ENCODE measurements at places on chromosomes 13 and 19.

GRCh38 chr19:47633517-47633916 lies 24.6 kb downstream of the BICRA start:
- DNase-seq: no peak

DNA sequence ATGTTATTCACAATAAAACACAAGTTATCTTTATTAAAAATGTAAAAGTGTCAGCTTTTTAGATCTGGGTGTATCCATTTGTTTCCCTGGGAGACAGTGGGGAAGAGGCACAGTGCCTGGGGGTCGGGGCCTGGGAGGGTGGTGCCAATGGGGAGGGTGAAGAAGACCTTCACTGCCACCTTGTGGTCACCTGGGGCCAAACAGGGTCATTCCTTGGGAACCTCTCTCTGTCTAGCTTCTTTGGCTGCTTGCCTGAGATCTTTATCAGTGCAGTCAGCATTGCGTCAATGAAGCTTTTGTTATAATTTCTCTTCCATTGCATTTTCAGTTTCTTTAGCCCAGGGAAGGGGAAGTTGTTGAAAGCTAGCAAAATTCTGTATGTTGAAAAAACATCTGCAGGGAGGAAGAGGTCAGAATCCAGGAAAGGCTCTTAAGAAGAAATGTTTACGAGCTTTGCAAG lies 39.1 kb downstream of the PCDH8 start:
- no peak for DNase-seq

DNA sequence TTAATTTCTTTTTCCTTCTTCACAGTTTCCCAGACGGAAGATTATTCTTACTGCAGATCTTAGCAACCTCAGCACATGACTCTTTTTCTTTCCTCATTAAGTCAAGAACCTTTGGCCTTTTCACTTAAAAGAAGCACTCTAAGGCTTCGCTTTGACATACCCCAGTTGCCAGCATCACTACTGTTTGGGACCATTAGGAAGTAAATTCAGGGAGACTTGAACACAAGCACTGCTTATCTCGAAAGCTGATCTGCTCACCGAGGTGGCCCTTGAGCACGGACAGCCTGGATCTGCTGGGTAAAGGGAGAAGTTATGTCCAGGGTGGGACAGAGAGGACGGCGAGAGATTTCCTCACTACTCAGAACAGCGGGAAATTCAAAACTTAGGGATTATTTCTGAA lies 151.4 kb upstream of the RNF113B start:
- DNase-seq: no peak

DNA sequence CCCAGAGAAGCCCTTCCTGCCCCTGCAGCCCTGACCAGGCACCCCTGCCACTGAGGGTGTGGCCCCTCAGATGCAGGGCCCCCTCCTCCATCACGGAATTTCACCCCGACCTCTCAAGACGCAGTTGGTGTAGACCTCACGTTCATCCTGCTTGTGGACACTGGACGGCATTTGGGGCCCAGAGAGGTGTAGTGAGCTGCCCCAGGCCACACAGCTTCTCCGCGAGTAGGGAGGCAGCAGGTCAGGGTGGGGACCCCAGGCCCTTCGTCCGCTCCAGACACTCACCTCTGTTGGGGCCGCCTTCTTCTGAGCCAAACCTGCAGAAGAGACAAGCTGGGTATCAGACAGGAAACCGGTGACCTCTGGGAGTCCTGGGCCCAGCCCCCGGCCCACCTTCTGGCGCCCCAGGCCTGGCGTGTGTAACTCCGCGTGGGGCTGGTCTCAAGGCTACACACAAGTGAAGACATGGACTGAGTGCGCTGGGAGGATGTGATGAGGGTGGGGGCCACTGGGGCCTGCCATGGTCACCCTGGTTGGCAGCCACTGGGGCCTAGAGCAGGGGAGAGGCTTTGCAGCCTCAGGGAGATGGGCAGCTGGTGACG lies 33.1 kb downstream of the PIP5K1C start:
- no peak for DNase-seq

DNA sequence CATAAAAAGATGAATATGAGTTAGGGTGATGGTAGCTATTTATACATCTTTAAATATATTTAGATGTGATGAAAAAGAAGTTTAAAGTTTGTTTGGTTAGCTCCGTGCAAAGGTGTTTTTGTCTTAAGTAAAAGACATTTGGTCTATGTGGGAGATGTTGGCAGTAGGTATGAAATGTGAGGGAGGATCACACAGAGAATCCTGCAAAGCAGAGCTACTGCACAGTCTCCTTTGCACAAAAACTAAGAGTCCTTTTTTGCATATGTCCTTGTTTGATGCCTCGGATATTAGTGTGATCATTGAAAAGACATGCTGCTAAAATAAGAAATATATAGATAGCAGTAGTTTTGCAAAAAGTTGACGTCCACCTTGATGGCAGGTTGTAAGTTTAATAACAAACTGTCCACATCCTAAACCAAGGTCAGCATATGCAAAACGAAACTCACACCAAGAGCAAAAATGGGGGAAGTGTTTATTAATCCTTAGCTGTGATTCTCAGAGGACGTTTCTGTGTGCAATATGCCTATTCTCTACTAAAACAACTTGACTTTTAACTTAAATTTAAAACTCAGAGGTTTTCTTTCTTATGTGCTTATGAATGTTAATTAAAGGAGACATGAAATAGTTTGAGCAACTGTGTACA lies 870.1 kb downstream of the PCDH9 start:
- no peak for DNase-seq

- no peak for DNase-seq
Observed at GRCh38 chr19:55753401-55753800, 5.5 kb upstream of the RFPL4A start.

DNA sequence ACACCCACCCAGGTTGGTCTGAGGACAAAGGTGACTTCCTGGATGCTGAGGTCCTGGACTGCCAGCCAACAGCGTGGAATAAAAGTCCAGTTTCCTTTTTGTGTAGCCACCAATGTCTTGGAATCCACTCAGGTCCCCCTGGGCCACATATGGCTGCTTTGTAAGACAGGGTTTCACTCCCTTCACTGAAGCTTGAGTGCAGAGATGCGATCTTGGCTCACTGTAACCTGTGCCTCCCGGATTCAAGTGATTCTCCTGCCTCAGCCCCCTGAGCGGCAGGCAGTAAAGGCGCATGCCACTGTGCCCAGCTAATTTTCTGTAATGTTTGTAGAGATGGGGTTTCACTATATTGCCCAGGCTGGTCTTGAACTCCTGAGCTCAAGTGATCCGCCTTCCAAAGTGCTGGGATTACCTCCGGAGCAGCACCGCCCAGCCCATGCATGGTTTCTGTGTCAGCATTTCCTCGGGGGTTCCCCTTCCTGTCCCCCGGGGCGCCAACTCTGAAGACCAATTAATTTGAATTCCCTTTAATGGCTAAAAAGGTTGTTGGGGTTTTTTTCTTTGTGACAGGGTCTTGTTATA lies 17.5 kb downstream of the KANK2 start:
- DNase-seq: no peak

- DNase-seq: no peak
Observed at GRCh38 chr13:46586751-46587514, 34.0 kb downstream of the LRCH1 start.

- no peak for DNase-seq
Observed at GRCh38 chr13:105655046-105655445, 880.4 kb downstream of the EFNB2 start.

GRCh38 chr19:47125669-47125938 lies 5.0 kb upstream of the SAE1 start:
- DNase-seq: no peak

GRCh38 chr13:102091231-102091630 lies 310.6 kb downstream of the FGF14 start:
- DNase-seq: no peak

DNA sequence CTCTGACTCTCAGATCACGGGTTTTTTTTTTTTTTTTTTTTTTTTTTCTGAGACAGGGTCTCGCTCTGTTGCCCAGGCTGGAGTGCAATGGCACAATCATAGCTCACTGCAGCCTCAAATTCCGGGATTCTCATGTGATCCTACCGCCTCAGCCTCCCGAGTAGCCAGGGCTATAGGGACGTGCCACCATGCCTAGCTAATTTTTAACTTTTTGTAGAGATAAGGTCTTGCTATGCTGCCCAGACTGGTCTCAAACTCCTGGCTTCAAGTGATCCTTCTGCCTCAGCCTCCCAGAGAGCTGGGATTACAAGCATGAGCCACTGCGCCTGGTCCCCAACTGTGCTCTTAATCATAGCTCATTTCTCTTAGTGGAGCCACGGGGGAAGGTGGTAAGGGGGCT lies 4.6 kb upstream of the GRAMD1A start:
- DNase-seq: no peak

GRCh38 chr13:50376895-50377575 lies 361.8 kb downstream of the KCNRG start:
- DNase-seq: no peak

DNA sequence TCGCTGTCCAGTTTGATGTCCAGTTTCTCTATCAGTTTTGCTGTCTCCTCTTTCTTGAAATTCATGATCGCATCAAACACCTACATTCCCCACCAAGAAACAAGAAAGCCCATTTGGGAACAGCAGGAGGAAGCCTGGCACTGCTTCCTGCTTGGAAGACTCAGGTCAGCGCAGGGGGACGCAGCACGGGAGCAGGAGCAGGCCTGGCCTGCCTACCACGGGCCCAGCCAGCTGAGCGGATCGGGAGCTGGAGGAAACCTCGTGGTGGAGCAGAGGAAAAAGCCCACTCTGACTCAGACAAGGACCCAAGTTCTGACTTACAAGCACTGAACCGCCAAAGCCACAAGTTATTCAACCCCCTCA lies 3.9 kb downstream of the EEF2 start:
- DNase-seq: no peak

- DNase-seq: peak; percentile 36
Observed at GRCh38 chr13:92136449-92137155, 738.2 kb downstream of the GPC5 start.

GRCh38 chr13:24288870-24289269 lies 20.5 kb upstream of the C1QTNF9 start:
- no peak for DNase-seq

DNA sequence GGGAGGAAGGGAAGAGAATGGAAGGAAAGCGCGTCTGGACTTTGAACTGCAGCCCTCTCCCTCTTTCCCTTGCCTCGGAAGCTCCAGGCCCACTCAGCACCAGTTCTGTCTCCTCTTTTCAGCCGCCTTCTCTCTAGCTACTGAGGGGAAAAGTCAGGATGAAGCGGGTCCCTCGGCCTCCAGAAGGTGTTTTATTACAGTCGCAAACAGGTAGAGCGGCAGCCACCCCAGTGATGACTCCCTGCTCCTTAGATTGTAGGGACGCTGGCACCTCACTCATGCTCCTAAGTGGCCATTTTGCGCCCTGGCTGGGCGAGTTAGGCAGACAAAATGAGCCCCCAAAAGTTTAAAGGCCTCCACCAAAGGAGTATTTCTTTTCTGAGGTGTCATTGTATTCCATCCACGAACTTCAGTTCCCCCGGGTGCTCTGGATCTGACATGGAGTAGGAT lies 954 bp upstream of the STK24 start:
- DNase-seq: no peak

DNA sequence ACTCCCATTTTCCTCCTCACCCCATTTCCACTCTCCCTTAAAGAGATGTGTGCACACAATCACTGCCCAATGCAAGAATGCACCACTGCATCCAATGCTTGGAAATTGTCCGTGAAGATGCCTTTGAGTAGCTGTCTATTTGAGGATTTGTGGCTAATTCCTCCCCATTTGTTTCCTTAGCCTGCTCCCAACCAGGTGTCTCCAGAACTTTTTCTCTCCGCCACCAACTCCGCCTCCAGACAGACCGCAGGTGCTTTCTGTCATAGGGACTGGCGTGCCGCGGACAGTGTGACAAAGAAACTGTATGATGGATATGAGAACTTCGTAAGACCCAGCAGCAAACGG lies 461 bp upstream of the TM9SF2 start:
- no peak for DNase-seq

Data from epithelial cell of proximal tubule (primary cell).